ENCODE measurements at places on chromosomes 5 and 9.

- no peak for DNase-seq
These were observed 14.3 kb downstream of the ATPSCKMT start for GRCh38 chr5:10235350-10235749.

GRCh38 chr5:103745353-103746065, 182.9 kb upstream of the NUDT12 start:
- no peak for DNase-seq

DNA sequence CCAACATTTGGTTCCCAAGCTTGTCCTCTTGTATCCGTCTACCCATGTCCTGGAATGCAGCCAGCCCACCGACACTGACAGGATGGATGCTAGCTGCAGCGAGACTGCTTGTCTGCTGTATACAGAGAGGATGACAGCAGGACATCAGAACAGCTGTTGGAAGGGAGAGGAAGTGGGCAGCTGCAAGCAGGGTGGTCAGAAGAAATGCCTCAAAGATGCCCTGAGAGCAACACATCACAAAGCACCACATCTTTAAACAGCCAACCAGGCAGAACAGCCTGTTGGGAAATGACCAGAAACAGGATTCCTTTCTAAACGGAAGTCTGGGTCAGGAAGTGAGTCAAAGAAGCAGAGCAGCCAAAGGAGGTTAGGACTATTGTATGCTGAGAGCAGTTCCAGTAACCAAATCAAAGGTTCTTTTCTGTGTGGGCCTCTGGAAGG, 219.1 kb downstream of the NDUFS4 start:
- no peak for DNase-seq

- DNase-seq, result no peak
These were observed 272.7 kb downstream of the ADAMTSL1 start for GRCh38 chr9:18746631-18747030.

- no peak for DNase-seq
These were observed 570.8 kb upstream of the TLE4 start for GRCh38 chr9:79001012-79001411.

DNA sequence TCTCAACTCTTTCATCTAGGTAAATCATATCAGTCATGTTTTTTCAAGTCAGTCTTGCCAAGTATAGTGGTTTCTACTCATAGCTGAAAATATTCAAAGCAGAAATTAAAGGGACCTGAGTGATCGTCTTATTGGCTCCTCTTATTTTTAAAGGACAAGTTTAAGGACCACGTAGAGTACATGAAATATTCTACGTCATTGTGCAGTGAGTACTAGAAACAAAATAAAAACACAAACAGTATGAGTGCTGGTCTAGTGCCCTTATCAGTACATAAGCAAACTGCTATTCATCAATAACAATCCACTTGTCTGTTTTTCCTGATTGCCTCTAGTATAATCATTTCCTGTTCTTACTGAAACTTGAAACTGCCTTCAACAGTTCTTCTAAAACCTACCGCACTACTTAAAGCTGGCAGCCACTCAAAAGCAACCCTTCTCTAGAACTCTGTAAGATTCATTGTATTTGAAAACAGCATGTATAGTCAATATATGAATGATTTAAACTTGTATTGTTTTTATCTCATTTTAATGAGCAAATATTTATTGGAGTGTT, 853.7 kb downstream of the TAF11L14 start:
- DNase-seq, result no peak

DNA sequence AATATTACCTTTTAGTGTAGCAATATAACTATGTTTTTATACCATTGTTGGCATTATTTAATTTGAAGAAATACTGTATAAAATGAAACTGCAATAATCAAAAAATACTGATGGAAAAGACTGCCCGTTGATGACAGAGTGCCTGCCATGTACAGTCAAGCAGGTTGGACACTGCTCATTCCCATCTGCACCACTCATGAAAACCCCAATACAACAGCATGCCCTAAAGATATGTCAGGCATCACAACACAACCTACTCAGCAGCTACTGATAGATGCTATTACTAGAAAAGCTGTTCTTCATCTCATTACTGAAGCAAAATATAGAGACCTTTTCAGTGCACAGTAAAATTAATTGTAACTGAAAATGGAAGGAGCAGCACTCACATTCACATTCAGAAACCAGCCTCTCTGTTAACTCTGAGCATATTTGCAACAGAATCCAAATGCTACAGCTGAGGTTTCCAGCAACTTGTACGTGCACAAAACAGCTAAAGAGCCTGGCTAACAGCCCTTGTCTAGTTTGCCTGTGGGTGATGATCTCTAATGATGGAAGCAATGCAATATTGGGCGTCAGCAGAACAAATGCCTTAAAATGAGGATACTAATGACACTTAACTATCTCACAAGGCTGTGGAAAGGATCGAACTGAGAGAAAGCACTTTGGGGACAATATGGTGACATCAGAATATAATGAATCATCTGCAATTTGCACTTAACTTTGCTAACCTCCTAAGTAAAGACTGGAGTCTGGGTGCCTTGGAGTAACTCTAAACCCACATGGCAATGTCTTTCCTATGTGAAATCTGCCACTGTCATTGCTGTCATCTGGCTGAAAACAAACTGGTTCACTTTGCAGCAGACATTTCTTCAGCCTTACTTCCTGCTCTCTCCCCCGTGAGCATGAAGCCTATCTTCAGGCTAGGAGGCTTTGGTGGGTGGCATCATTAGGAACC, 195.3 kb upstream of the RASEF start:
- no peak for DNase-seq

DNA sequence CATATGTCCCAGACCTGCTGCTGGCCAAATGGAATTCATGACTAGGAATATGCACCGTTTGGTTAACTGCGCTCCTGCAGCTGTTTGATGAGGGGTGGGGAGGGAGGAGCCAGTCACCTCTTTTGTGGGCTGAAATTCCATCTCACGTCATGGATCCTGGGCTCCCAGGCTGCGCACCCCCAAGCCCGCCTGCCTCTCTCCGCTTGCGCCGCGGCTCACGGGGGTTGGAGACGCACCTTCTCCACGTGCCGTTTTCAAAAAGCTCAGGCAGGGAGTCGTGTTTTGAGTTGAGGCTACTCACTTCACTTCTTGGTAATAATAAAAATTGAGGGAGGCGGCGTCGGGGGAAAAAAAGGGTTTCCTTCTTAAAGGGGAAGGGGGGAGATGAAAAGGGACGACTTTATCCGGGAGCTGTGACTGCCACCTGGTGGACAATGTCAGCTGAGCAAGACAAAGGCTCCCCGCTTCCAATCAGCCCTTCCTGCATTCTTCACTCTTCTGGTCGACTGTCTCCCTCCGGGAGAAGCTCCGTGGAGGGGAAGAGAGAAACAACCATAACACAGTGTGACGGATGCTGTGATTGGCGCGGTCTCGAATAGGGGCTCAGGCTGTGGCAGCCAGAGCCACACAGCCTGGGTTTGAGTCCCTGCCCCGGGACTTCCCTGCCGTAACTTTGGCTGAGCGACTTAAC, 15.9 kb upstream of the C5orf47 start:
- peak; percentile 85 for DNase-seq

DNA sequence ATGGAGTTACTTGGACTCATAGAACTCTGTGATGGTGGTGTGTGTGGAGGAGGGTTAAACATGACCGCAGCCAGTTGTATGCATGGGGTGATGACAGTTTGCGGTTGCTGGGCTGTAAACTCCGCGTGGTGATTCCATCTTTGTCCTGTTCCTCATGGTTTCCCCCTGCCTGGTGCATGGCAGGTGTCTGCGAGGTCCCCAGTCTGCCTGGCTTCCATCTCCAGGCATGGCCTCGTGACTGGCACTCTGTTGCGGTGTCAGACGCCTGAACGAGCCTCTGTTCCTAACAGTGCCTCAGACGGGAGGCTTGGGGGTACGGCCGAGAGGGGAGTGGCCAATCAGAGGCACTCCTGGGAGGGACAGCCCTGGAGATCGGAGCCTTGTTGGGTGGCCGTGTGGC, 33.9 kb upstream of the SH3PXD2B start:
- no peak for DNase-seq

DNA sequence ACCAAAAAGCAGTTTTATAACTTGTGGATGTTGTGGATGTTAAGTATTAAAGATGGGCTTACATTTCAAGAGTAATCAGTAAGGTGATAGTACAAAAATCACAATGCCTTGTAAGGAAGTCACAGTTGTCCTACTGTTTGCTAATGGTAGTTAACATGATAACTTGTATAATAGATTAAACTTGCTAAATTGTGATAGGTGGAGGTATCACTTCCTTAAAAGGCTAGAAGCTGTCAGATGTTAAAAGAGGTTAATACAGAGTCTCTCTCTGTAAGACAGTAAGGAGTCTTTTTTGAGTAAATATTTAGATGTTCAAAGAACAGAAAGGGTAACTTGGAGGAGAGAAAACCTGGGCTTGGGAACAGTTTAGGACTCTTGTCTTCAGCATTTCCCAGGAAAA, 14.2 kb upstream of the MACIR start:
- DNase-seq, result no peak

- no peak for DNase-seq
These were observed 9.0 kb upstream of the FAT2 start for GRCh38 chr5:151600069-151600665.

DNA sequence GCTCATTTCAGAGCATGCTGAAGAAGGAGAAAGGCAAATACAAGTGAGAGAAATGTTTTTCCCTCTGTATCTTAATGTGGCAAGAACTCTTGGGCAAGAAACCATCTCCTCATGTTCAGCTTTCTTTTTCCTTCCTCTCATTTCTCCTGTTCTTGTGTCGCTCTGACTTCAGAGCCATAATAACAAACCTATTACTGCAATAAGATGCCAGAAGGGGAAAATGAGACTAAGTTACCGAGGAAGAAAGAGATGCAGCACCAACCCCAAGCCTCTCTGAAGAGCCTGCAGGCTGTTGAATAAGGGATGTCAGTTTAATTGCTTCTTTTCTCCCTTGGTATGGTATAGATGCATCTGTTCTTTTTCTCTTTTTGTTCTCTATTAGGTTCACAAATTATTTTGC, 170.1 kb upstream of the GLRA1 start:
- DNase-seq, result no peak

DNA sequence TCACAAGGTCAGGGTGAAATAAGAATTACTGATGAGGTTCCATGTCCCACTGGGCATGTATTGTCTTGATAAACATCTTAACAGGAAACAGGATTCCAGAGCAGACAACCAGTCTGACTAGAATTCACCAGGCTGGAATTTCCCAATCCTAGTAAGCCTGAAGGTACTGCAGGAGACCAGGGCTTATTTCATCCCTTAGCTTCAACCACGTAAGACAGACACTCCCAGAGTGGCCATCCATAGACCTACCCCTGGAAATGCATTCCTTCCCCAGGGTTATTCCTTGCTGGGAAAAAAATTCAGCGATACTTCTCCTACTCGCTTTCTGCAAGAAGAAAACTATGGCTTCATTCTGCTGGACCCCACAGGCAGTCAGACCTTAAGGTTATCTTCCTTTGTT, 785.4 kb downstream of the NR2F1-AS1 start:
- no peak for DNase-seq

- DNase-seq, result no peak
These were observed 20.0 kb downstream of the NUDT2 start for GRCh38 chr9:34349324-34349723.

DNA sequence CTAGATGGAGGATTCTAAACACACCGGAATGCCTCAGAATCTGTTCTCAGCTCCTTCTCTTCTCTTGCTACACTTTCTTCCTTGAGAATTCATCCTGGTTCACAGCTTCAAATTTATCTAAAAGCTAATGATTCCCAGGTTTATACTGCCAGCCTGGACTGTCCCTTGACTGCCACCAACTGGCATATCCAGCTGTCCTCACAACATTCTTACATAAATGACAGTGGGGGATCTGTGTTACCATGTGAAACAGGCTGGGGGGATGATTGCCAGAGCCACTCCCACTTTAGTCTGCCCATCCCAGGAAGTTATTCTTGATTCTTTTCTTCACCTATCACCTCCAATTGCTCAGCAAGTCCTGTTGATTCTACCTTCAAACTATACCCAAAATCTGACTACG, 27.2 kb upstream of the ZFR start:
- no peak for DNase-seq

GRCh38 chr5:40401284-40402006, 278.3 kb upstream of the PTGER4 start:
- no peak for DNase-seq

DNA sequence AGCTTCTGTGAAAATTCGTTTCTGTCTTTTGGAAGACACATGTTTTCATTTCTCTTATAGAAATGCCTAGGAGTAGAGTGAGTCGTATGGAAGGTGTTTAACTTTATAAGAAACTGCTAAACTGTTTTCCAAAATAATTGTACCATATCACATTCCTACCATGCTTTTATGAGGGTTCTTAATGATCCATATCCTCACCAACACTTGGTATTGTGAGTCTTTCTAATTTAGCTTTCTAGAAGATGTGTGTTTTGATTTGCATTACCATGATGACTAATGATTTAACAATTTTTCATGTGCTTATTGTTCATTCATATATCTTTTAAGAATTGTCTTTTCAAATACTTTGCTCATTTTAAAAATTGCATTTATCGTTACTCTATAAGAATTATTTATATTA, 223.6 kb downstream of the COMMD10 start:
- DNase-seq, result no peak

GRCh38 chr5:138460032-138460693, 5.1 kb upstream of the EGR1 start:
- no peak for DNase-seq

DNA sequence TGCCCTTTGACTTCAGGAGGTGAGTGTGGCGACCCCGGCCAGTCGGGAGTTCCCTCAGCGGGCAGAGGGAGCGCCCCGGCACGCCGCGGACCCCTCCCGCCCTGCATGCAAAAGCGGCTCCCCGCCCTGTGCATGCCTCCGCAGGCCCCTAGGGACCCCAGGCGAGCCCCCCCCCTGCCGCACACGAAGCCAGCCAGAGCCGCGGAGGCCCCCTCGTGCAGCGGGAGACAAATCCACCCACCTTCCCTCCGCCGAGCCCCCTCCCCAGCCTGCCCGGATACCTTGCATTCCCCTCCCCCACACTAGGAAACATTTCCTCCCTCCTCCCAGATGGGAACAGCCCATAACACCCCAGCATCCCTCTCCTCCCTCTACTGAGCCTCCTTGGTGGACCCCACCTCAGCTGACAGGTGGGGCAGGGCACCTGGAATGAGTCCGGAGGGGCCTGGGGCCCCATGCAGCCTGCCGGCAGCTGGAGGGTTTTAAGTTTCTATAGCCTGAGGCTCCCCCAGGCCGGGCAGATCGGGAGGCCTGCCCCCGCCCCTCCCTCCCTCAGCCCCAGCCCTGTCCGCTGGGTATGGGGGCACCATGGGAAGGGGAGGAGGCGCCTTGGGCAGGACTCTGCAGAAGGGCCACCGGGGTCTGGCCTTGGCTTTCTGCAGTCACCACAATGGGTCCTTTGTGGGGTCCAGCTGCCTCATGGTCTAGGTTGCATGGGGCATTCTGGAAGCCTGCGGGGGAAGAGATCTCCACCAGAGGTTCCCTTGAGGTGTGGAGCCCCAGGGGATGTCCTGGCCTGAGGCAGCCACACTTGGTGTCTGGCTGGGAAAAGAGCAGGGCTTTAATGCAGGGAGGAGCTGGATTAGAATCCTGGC, 601 bp downstream of the ERGIC1 start:
- DNase-seq, result no peak
